ENCODE measurements at places on chromosomes 6 and 20.

GRCh38 chr6:70421509-70421908 lies 8.2 kb downstream of the FAM135A start:
- DNase-seq: no peak

- DNase-seq: peak; percentile 60
Measured at GRCh38 chr6:145547594-145548335, 187.6 kb downstream of the EPM2A start.

- no peak for DNase-seq
Measured at GRCh38 chr20:19026901-19027644, 185.4 kb upstream of the SLC24A3 start.

GRCh38 chr6:85971238-85971637 lies 328.6 kb upstream of the SYNCRIP start:
- DNase-seq: no peak

- no peak for DNase-seq
Measured at GRCh38 chr6:47360388-47360787, 50.7 kb upstream of the TNFRSF21 start.

GRCh38 chr20:5950271-5951031 lies at the start of the genes MCM8 and TRMT6:
Gene MCM8 (plus strand): TSS chr20:5950652. CDS start chr20:5952016, 1,364 bp downstream.
Gene TRMT6 (minus strand): TSS chr20:5950533. CDS start chr20:5950405, 128 bp downstream.
- DNase-seq: peak; percentile 97

DNA sequence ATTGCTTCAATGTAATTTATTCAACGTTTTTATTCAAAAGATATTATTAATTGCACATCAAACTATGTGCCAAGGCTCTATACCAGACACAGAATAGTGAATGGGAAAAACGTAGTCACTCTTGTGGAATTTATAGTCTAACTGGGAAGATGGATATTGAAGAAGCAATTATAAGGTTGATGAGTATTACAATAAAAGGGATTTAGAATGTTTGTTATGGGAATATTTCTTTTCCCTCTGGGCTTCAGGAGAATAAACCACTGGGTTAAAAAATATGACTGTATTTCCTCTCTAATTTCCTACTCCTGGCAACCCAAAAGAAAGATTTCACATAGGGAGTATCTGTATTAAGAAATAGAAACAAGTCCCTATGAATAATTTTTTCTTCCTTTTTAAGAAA lies 25.1 kb upstream of the UTRN start:
- DNase-seq: peak; percentile 40

DNA sequence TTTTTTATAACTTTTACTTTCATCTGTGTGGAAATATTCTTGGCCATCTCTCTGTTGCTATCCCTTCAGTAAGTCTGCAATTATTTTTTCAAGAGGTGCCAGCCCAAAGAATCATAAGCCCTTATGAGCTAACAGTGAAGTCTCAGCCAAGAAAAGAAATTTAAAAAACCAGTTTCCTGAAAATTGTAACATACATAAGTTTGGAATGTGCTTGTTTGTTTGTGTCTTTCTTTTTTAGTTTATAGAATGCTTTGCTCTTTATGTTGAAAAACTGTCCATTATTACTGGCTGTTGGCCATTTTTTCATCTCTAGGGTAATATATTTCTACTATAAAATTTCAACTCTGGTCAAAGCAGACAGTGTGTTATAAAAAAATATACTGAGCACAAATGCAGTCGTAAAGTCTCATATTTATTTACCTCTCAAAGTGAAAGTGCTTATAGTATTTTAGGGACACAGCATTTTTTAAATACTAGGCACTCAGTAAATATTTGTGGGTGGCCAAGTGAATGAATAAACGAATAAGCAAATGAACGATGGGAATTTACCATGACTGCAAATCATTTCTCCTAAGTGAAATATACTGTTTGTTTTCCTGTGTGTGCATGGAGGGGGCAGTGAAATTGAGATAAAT lies 659.7 kb downstream of the KIF16B start:
- no peak for DNase-seq

DNA sequence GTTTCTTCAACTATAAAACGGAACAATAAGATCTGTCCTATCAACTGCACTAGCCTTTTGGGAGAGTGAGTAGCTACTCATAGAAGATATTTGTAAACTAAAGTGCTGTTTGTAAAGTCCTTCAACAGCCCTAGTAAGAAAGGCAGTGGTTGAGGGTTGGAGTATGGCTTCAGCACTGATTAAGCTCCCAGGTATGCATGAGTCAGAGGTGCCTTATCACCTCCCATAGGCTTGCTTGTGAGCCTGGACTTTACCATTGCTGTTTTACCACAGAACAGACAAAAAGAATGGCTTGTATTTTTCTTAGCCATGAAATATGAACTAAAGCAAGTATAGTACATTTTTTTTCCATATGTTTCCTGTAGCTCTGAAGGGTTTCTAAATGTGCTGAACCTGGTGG lies 44.1 kb downstream of the SAMD3 start:
- DNase-seq: peak; percentile 91

DNA sequence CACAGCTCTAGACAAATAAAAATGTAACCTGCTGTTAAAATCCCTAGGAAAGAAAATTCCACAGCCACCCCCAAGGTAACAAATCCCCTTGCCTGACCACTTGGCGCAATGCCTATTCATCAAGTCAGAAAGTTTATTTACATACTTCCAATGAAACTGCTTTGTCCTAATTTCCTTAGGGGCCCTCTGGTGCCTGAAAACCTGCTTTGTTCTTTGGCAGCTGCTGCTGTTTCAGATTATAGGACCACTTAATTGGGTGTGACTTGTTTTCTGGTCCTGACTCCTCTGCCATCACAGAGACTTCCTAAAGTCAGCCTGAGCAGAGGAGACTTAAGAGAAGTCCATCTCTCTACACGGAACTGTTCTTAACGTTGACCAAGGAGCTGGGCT lies 323.6 kb downstream of the UBE3D start:
- no peak for DNase-seq

DNA sequence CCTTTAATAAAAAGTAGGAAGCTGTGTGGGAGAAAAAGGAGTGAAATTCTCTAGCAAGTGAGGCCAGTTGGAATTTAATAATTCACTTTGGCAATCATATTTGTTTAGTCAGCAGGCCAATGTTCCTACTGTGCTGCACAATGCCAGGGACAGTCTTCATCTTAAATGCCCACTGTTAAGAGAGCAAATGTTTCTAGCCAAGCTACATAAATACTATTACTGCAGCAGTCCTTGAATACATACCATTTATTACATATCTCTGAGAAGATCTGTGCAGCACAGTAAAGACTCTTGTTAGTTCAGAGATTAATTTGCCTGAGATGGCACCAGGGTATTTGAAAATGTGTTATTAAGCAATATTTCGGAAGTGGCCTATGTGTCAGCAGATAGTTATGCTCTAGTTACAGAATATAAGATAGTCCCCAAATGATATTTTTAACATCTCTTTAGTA lies 105.4 kb downstream of the OGFRL1 start:
- peak; percentile 85 for DNase-seq

DNA sequence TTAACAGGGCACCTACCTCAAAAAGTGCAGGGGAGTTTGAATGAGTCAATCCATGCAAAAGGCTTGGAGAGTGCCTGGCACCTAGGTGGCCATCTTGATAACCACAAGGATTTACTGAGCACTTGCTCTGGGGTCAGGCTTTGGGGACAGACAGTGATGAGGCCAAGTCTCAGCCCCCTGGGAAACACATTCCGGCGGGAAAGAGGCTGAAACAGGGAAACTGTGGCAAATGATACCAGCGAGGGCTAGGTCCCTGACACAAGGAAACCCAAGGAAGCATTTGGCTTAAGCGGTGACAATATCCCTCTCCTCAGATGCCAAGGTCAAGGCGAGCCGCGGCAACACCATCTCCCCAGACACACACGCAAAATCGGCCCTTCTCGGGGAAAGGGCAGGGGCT lies 527 bp upstream of the DOK5 start:
- no peak for DNase-seq

- DNase-seq: no peak
Measured at GRCh38 chr6:2643130-2643529, 107.6 kb downstream of the MYLK4 start.

DNA sequence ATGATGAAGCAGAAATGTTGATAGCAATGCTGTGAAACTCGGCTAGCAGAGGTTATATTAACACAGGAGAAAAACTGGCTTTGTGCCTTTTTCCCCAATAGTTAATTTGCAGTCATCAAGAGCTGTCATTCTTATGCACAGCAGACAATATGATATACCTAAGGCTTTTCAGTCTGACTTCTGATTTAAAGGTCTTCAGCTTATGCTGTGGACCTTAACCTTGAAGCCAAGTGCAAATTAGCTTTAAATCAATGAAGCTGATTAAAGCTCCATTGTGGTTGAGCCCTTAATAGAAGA lies 171.6 kb upstream of the ID4 start:
- DNase-seq: no peak

GRCh38 chr6:150169609-150170008 lies 26.8 kb downstream of the PPP1R14C start:
- peak; percentile 40 for DNase-seq

DNA sequence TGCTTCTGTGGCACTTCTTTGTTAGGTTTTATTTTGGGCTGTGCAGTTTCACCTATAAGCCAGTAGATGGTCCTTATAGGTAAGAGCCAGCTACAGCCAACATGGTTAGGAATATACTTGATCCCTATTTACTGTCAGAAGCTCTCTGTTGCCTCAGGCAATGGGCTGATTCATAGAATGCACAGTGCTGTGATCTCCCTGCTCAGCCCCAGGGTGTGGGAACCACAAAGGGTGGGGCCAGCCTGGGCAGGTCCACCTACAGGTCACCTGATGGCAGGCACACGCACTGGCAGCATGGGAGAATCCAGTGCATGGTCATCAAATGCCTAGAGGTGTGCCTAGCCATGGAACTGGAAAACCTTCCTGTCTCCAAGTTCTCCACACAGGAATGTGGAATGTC lies 191.9 kb downstream of the MOXD1 start:
- peak; percentile 66 for DNase-seq

GRCh38 chr20:44183282-44183681 lies 3.7 kb downstream of the JPH2 start:
- no peak for DNase-seq

GRCh38 chr6:25013246-25013645 lies 77.5 kb upstream of the RIPOR2 start:
- no peak for DNase-seq

GRCh38 chr6:137928286-137928685 lies 61.2 kb downstream of the TNFAIP3 start:
- DNase-seq: no peak

DNA sequence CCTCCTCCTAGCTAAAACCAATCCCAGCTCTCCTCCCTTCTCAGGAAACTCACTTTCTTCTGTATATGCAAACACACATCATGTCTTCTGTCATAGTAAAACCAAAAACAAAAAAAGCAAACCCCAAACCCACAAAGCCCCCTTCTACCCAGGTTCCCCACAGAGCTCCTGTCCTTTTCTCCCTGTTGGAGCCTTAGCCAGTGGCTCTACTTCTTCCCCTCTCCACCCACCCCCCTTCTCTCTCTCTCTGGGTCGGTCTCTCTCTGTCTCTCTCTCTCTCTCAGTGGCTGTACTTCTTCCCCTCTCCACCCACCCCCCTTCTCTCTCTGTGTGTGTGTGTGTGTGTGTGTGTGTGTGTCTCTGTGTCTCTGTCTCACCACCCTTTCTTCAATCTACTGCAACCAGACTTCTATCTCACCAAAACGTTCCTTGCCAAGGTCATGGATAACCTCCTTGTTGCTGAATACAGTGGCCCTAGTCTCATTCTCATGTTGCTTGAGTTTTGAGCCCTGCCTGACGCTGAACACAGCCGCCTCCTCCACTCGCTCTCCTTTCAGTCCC lies 8.7 kb upstream of the OSER1 start:
- DNase-seq: no peak

DNA sequence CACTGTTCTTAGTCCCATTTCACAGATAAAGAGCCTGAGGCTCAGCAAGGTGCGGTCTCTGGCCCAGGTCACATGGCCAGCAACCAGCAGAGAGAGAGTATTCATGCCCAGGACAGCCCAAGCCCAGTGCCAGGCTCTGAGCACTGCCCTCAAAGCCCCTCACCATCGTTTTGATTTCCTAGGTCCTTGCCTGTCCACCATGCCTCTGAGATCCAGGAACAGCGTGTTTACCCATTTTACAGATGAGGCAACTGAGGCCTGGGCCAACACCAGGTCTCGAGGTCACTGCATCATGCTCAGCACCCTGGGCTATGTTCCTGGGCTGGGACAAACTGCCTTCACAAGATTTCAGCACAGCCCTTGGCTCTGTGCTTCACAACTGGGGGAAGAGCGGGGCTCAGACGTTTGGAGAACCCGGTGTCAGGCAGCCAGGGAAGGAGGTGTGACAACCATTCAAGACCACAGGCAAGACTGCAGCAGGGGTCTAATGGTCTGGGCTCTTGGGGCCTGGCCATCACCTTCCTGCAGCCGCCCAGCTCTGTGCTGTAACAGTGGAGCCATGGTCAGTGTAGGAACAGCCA lies 1.3 kb upstream of the BPIFA2 start:
- DNase-seq: no peak

- DNase-seq: no peak
Measured at GRCh38 chr6:10556992-10557391, 35.8 kb downstream of the GCNT2 start.

DNA sequence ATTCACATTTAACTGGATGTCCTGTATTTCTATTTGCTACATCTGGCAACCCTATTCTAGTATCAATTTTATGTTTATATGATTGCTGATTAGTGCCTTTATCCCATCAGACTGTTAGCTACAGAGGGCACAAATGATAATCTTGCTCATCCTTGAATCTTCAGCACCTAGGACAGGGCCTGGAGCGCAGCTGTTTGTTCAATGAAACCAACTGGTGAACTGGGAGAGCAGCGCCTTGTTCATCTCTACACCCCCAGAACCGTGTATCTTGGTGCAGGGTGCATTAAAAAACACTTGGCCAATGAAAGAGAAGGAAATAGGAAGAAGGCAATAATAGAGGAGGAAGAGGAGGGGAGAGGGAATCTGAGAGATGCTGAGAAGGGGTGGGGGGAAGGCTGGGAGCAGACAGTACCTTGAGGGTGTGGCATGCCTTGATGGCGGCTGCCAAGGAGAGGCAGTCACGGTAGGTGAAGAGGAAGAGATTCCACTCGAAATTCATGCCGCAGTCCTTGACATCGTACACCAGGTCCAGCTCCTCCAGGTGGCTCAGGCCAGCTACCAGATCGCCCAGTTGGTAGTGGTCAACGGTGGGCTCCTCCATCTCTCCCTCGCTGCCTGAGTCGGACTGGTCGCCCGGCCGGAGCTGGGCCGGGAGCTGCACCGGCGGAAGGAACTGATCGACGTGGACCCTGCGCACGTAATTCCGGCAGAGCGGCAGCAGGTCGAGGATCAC lies 15.5 kb downstream of the TMEM151B start:
- no peak for DNase-seq
